ENCODE measurements at places on chromosomes 2 and 18.

DNA sequence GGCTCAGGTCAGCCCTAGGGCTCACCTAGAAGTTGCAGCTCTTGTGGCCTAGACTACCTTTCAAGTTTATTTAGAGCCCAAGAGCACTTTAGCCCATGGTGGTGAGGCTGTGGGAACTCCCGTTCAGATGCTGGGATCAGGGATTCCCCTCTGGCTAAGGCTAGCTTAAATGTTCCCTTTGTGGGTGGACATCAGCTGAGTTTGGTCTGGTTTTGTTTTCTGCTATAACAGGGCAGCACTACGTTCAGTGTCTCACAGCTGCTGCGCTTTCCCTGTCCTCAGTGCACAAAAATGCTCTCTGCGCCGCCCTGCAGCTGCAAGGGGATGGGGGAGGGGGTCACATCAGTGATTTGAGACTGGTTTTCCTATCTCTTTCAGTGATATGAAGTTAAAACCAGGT is 170.5 kb upstream of the KCNJ3 start:
- DNase-seq, result no peak

DNA sequence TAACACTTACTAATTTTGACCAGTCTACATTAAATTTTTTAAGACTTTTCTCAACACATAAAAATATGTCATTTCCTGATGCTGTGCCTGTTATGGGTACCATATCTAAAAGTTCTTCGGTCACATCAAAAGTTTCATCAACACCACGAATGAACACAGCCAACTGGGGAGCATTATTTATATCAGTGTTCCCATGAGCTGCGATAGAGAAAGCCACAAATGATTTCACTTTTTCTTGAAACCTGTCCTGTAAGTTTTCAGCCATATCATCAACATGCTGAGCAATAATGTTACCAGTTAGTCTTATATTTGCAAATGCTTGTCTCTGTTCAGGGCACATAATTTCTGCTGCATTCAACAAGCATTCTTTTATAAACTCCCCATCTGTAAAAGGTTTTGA is 30.4 kb upstream of the NCL start:
- no peak for DNase-seq

DNA sequence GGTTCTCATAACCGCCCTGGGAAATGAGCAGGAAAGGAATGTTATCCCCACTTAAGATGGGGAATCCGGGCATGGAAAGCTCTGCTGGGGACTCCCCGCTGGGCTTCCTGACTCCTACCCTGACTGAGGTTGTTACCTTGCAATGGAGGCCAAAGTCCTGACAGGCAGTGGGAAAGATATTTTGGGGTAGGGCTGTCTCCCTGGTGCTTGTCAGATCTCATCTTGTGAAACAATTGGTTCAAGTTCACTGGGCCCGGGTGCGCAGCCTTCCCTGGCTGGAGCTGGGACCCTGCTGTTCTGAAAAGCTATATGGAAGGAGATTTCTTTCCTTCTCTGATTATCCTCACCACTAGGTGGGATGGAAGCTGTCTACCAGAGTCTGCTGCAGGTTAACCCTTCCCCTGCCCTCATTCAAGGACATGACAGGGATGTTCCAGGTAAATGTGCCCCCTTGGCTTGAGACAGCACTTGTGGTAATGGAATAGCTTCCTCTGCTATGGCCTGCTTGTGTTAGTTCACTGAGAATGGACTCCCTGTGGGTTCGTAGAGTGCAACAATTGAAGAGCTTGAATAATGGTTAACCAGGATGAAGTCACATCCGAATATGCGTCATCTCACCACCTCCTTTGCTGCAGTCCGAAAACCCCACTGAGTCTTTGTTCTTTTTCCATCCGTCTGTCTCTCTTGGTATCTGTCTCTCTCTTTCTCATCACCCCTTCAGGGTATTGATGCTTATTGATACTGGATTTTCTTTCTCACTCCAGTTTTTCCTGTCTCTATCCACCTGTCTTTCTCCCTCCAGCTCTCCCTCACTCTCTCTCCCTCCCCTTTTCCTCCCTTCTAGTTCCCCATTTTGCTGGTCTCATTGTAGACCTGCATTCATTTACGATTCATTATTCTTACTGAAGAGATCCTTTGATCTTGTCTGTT is 67.8 kb upstream of the EPAS1 start:
- peak; percentile 31 for DNase-seq

GRCh38 chr2:177326005-177326404 is 61.5 kb upstream of the NFE2L2 start:
- no peak for DNase-seq

All from T-helper 22 cell (primary cell).